ENCODE measurements at places on chromosomes 3 and 15.

DNA sequence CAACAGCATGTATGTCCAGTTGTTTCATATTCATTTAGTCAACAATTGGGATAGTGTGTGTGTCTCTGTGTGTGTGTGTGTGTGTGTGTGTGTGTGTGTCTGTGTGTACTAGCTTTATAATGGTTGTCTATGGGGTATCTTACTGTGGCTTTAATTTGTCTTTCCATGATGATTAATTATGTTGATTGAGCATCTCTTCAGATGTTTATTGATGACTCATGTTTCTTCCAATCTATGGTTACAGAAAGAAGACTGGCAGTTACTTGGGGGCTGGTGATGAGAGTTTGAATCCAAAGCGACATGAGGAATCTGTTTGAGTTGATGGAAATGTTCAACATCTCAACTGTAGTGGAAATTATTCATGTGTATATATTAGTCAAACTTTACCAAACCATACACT is 440.1 kb downstream of the ZNF385D start:
- DNase-seq: no peak

DNA sequence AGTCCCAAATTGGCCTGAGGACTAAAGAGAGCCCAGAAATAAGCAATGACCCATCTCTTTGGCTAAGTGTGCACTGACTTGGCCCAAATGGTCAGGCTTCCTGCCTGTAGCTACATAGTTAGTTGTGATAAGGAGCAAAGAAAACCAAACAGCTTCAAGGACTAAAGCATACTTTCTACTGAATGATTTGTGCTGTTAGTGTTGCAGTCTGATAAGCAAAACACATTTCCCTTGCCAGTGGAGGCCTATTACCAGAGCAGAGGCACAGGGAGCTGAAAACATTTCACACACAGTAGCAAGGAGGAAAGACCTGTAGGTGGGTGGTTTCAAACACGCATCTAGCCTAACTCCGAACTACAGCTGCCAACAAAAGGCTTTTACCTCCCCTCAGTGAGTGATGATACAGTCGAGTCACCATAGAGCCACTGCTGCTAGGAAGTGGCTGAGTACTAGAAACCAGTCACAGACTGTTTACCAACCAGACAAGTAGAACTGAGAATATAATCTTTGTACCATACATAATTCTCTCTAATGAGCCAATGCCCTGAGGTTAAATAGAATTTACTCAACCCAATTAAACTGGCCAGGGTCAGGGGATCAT is 222.3 kb upstream of the THBS1 start:
- DNase-seq: no peak

DNA sequence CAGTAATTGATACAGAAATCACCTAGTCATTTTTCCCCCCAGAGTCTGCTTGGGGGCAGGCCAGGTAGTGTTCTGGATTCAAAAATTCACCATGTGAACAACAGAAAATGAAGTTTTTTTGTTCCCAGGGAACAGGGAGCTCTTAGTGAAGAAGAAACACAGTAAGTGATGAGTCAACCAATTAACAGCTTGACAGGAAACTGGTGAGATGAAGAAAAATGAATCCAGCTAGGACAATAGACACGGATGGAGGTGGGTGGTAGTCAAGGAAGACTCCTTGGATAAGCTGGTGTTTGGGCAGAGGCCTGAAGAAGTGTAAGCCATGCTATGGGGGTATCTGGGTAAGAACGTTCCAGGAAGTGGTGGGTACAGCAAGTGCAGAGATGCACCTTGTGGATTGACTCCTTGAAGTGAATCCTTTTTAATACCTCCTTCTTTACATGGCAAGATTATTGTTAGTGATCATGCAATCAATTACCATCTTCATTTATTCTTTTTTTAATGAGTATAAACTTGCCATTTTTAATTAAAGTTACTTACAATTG is 339.9 kb upstream of the RGMA start:
- no peak for DNase-seq

DNA sequence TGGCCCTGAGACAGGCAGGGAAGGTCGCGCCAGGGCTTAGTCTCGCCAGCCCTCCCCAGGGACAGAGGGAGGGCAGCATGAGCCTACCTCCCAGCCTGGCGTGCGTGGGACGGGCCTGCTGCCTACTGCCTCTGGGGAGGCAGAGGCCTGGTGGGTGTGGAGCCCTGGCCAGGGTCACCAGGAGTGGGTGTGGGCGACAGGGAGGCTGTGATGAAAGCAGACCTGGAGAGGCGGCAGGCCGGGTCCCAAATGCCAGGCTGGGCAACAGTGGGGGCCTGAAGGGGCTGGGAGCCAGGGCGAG is 33.1 kb downstream of the PLXNA1 start:
- no peak for DNase-seq

DNA sequence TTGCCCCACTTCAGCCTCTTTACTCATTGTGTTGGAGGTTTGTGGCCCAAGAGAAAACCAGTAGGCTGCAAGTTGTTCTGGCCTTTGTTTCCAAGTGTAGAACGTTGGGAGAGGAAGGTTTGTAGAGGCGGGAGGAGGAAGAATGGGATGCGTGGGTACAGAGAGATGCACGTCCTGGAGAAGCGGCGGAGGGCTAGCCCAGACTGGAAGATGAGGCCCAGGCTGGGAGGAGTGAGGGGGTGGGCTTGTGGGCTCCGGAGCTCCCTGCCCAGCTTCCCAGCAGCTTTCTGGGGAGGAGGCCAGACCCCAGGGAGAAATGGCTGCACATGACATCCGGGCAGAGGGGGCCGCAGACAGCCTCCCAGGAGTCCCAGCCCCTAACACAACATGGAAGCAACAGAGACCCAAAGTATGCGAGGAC is 5.3 kb downstream of the PLA2G4F start:
- no peak for DNase-seq

- peak; percentile 52 for DNase-seq
Measured at GRCh38 chr15:90845201-90845949, 23.0 kb upstream of the FURIN start.

- no peak for DNase-seq
Measured at GRCh38 chr3:17775073-17775472, 32.6 kb upstream of the TBC1D5 start.

DNA sequence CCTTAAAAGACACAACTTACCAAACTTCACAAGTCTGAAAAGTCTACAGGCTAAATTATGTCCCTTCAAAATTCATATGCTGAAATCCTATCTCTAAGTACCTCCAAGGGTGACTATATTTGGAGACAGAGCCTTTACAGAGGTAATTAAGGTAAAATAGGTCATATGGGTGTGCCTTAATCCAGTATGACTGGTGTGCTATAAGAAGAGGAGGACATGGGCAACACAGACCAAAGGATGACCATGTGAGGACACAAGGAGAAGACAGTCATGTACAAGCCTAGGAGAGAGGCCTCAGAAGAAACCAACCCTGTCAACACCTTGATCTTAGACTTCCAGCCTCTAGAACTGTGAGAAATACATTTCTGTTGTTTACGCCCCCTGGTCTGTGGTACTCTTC is 32.2 kb downstream of the TXNRD3 start:
- DNase-seq: no peak

- DNase-seq: no peak
Measured at GRCh38 chr3:171055336-171056178, 29.0 kb upstream of the SLC2A2 start.

- no peak for DNase-seq
Measured at GRCh38 chr3:10757021-10757820, 58.8 kb upstream of the SLC6A11 start.

GRCh38 chr15:23648920-23649515 is 1.4 kb upstream of the MAGEL2 start:
- peak; percentile 22 for DNase-seq

DNA sequence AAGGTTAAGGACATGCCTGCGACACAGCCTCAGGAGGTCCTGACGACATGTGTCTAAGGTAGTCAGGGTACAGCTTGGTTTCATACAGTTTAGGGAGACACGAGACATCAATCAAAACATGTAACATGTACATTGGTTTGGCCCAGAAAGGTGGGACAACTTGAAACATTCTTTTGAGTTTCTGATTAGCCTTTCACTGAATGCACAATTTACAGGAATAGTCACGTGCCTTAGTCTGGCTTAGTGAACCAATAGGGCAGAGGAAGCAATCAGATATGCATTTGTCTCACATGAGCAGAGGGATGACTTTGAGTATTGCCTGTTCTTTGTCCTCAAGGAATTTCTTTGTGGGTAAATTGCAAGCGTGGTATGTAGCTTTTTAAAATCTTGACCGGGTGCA is 24.5 kb upstream of the HDAC11 start:
- DNase-seq: no peak

DNA sequence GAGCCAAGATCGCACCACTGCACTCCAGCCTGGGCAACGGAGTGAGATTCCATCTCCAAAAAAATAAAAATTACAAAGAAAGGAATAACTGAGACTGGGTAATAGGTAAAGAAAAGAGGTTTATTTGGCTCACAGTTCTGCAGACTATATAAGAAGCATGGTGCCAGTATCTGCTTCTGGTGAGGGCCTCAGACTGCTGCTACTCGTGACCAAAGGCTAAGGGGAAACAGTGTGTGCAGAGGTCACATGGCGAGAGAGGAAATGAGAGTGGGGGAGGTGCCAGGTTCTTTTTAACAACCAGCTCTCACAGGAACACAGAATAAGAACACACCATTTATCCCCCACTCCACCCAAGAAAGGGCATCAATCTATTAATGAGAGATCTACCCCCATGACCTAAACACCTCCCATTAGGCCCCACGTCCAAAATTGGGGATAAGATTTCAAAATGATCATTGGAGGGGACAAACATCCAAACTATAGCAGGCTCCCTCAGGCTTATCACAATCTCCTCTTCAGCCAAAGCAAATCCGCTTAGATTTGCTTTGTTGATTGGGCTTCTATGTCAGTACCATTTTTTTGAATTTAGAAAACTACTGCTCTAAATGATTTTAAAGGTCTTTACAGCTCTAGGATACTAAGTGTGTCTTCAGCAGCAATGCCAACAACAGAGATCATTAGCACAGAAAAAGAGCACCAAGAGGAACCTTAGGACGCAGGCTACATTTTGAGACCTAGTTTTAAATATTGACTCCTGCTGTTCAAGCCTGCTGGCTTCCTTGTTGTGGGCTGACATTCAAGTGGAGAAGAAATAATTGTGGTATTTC is 84.2 kb upstream of the TBL1XR1 start:
- peak; percentile 15 for DNase-seq

DNA sequence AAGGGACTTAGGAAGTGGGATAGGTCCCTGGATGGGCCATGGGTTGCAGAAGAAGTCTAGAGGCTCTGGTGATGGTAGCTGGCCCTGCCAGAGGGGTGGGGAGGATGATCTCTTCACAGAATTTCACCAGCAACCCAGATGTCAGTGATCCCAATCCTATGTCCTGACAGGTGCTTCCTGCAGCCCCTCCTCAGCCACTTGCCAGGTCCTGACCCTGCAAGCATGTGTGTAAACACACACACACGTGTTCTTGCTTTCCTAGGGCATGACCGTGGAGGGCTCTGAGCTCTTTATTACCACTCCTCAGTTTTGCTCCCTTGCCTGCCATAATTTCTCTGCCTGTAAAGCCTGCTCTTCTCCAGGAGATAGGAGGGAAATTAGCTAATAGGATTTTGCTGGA is 12.5 kb downstream of the TEX264 start:
- no peak for DNase-seq

- DNase-seq: no peak
Measured at GRCh38 chr3:64270142-64270865, 45.0 kb upstream of the PRICKLE2 start.

- no peak for DNase-seq
Measured at GRCh38 chr3:99544786-99545281, 93.6 kb upstream of the COL8A1 start.

GRCh38 chr3:26614006-26614685 is 8.4 kb upstream of the LRRC3B start:
- no peak for DNase-seq

DNA sequence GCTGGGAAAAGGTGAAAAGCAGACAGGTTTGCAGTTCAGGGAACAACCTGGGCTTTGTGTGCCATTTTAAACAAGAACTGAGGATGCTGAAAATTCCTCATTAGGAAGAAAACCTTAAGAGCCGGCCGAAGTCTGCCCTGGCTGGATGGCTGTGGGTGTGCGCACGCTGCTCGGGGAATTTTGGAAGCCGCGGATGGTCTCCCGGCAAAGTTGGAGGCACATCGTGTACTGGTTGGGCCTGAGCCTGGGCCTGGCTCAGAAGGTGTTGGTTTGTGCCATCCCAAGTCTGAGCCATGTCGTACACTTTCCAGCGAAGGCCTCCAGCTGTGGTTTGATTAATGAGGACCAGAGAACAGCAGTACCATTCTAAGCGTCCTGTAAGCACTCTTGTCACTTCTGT is 188.2 kb downstream of the ATP10A start:
- DNase-seq: no peak

- DNase-seq: no peak
Measured at GRCh38 chr15:91620229-91620628, 233.3 kb upstream of the SLCO3A1 start.

DNA sequence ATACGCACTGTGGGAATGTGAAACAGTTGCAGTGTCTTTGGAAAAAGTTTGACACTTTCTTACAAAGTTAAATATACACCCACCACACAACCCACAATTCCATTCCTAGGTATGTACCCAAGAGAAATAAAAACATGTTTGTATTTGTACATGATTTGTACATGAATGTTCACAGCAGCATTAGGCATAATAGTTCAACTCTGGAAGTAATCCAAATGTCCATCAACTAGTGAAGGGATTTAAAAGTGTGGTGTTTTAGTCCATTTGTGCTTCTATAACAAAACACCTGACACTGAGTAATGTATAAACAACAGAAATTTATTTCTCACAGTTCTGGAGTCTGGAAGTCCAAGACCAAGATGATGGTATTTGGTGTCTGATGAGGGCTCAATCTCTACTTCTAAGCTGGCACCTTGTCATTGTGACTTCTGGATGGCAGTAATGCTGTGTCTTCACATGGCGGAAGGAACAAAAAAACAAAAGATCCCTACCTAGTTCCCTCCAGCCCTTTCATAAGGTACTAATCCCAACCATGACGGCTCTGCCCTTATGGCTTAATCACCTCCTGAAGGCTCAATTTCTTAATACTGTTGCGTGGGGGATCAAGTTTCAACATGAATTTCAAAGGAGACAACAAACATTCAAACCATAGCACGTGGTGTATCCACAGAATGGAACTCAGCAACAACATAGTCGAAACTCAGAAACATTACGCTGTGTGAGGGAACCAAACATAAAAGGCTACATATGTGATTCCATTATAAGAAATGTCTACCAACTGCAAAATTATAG is 120.5 kb downstream of the AQP9 start:
- no peak for DNase-seq

DNA sequence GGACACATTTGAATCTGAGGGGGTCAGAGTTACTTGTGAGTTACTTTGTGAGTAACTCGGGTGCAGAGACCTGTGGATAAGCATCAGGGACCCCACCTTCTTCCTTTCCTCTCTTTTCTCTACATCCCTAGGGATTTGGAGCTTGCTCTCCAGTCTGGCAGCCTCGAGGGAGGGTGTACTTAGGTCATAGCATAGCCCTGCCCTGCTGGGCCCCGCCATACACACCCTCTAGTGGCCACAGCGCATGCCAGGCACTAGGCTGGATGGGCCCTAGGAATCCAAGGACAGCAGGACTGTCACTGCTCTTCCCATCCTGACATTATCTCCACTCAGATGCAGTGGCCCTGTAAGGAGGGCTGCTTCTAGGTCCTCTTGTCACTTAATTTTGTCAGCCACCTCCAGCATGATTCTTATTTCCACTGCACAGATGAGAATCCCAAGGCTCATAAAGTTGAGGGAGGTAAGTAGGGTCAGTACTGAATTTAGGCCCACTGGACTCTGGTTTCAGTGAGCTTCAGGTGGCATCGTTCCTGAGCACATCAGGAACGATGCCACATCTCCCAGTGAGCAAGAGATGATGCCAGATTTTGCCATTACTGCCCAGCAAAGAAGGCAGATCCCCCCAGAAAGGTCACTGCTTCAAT is 3.6 kb upstream of the SMAD6 start:
- DNase-seq: peak; percentile 28

Measured in NCI-H345 (cell line).